Retinal pigment epithelial cell (primary cell): ENCODE measurements at places on chromosomes 3 and 15.

DNA sequence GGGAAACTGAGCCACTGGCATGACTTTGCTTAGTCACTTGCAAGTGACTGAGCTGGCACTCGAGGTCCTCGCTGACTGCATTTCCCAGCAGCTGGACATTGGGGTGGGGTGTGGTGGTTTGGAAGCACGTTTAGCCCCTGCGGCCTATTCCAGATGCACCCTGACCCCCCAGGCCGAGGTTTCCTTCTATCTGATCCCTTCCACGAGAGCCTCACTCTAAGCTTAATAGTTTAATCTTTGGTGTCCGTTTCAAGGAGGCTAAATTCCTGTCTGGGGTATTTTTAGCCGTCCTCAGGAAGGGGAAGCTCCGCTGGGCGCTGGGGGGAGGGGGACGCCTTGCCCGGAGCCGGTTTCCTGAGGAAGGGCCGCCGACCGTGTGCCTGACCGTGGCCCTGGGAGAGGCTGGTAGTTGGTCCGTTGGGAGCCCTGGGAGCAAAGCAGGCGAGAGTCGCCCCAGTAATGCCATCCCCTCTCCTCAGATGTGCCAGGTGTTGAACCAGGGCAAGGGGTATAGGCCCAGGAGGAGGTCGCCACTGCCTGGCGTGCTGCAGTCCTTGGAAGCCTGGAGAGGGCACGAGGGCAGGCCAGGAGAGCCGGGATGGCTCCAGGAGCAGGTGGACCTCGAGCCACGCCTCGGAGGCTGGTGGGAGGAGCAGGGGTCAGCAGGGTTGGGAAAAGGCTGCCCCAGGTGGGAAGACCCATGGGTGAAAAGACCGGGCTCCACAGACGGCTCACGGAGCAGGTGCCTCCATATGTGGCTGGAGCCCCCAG, 37.2 kb downstream of the IDH2 start:
- DNase-seq, result no peak

DNA sequence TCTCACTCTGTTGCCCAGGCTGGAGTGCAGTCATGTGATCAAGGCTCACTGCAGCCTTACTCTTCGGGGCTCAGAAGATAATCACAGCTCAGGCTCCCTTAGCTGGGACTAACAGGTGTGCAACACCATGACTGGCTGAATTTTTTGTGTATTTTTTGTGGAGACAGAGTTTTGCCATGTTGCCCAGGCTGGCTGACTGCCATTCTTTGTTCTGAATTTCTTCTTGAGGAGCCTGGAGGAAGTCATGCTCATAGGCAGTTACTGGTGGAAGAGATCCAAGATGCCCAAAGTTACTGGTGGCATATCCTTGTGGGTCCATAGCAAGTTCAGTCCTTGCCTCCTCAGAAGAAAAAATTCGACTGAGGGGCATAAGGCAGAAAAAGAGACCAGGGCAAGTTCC, 16.6 kb upstream of the UBP1 start:
- DNase-seq, result no peak

GRCh38 chr15:91795235-91795634, 58.3 kb upstream of the SLCO3A1 start:
- DNase-seq, result no peak

DNA sequence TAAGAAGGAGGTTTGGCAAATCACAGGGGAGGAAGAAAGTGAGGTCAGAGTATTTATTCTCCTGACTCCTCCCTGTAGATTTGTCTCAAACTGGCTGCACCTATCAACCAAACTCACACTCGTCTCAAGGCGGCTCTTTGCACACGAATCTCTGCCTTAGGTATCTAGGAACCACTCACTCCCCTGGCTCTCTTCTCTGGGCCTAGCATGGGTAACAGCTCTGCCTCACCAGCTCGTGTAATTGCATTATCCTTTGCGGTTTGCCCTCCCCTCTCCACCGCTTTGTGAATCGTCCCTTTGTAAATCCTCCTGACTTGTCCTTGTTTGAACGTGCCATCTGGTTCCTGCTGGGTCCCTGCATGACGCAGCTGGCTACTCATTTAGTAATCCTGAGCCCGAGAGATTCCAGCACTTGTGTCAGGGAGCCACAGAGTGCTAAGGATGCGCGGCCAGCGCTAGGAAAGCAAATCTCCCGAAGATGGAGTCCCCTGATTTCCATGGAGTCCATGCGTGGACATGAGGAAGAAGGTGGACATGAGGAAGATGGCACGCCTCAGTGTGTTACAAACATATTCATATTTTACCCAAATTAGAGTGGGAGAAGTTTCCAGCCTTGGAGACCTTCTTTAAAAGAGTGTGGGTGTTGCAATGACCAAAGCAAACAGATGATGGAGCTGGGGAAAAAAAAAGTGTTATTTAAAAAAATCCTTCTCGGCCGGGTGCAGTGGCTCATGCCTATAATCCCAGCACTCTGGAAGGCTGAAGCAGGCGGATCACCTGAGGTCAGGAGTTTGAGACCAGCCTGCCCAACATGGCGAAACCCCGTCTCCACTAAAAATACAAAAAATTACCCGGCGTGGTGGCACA, 26.7 kb downstream of the NRROS start:
- peak; percentile 59 for DNase-seq

- DNase-seq, result no peak
These were observed 35.0 kb downstream of the ATP2B2 start for GRCh38 chr3:10470120-10471053.

- DNase-seq, result no peak
These were observed 623.8 kb upstream of the ROBO1 start for GRCh38 chr3:80391573-80391972.
